Uterus (tissue), 4 donors: ENCODE measurements at places on chromosomes 3 and 15. TPM values are rescaled to one million over a fixed set of nuclear protein-coding genes. Genes with fewer than 3 reads are reported as not detected.

TMEM202 gene
- total RNA-seq: not detected

GRCh38 chr3:14284694-14285547, 106.3 kb downstream of the LSM3 start:
- DNase-seq: no peak

ACTRT3 gene
- 4.6 TPM for total RNA-seq

DNA sequence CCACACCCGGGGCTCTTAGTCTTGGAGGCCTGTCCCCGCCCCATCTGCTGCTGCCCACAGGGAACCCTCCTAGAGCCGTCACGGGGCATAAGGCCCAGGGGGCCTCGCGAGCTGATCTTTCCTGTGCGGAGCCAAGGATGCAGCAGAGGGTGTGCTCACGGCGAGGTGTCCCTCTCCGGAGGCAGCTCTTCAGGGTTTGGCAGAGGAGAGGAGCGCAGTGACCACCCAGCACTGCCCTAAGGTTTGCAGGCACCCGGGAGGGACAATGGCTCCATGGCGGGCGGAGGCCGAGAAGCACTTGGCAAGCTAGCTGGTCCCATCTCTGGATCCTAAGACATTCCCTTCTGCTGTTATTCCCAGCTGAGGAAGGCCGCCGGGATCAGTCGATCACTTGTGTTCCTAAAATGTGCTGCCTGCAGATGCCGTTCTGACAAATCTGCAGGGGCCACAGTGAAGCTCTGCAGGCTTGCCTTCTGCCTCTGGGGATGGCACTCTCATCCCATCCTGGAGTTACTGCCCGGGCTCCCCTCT, 47.4 kb upstream of the PCSK6 start:
- DNase-seq: no peak

WDR72 gene
- total RNA-seq: 0.59 TPM

TMC3 gene
- total RNA-seq: not detected

DNA sequence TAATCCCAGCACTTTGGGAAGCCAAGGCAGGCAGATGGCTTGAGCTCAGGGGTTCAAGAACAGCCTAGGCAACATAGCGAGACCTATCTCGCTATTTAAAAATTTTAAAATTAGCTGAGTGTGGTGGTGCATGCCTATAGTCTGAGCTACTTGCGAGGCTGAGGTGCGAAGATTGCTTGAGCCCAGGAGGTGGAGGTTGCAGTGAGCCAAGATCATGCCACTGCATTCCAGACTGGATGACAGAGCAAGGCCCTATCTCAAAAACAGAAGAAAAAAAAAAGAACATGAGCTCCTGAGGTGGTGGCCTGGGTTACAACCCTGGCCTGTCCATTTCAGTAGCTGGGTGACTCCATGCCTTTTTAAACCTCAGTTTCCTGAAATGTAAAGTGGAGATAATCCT, 7.2 kb downstream of the DNASE1L3 start:
- DNase-seq: no peak

- no peak for DNase-seq
Measured at GRCh38 chr15:67025719-67026609, 39.4 kb upstream of the SMAD3 start.

EFCC1 gene
- total RNA-seq: 1.2 TPM

- no peak for DNase-seq
Measured at GRCh38 chr15:89496155-89497098, at the start of gene RHCG. TSS of gene RHCG (minus strand) at chr15:89496583. CDS start at chr15:89496544, 39 bp downstream.

DNA sequence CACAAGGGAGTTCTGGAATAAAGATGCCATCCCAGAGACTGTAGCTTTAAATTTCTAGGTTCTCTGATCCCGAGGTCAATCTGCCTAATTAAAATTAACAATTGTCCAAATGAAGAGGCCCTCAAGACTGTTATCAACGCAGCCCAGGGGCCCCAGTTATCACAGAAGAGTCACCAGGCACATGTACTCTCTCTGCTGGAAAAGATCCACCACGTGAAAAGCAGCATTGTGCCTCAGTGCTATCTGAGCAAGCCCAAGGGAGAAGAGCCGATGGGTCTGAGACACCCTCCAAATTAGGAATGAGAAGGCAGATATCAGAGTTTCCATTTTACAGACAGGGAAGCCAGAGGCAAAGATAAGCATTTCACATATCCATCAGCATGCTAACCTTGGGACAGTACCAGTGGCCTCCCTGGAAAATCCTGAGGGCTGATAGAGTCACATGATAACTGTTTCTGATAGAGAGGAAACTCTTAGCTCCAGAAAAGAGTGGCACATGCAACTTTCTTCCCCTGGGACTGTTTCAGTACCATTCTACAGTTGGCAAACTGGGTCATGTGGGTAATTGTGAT, 55.5 kb downstream of the ITGB5 start:
- DNase-seq: no peak

DNA sequence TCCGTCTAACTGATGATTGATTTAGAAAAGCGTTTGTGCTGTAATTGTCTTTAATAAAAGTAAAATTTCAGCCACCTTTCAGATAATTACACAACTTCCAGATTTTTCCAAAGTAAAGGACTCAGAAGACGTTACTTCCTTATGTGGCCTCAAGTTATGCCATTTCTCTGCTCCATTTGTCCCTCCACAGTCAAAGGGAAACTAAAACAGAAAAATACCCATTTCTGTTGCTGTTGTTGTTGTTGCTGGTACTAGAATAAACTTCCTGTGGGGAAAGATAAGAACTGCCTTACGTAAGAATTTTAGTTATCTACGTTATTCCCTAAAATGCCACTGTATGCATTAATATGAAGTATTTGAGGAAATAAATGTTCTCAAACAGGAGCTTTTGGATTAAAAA, 153.9 kb downstream of the P3H2 start:
- DNase-seq: no peak

DNA sequence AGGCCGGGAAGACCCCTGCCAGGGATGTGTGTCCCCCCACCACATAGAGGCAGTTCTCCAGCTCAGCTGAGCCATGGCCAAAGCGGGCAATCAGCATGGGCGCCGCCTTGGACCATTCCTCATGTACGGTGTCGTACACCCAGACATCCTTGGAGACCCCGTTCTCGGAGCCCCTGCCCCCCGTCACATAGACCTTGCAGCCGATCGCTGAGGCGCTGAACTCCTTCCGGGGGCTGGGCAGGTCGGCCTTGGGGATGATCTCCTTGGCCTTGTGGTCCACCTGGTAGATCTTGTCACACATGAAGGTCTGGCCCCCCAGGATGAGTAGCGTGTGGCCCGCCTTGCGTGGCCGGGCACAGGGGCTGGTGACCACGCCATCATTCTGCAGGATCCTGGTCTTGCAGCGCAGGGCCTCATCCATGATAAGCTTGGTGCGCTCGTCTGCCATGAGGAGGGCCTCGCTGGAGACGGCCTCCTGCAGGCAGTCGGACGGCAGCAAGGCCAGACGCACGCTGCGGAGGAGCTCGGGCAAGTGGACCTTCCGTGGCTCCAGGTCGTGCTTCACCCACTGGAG, 26.0 kb downstream of the KLHL25 start:
- no peak for DNase-seq

DNA sequence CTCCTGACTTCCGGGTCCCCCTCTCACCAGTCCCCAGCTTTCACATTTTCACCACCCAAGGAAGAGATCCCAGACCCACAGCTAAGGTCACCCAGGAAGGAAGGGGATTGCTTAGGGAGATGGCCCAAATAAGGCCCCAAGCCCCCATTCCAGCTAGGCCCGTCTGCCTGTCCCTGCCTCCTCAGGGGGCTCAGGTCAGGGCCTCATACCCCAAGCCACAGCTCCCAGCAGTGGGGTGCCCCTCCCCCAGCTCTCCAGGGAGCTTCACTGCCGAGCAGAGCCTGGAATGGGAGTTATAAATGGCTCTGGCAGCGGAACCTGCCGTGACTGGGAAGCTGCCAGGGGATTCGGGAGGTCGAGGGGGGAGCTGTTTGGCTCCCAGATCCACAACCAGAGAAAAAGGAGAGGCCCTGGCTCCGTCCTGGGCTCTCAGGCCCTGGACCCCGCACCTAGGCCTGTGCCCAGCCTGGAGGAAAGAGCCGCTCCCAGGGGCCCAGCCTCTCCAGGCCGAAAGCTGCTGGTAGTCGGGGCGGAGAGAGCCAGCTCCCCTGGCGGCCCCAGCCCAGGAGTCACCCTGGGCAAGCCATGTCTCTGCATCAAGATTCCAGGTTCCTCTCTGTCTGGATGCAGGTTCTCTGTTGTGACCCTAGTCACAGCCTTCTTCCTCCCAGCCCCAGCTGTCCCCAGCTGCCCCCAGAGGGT, 550 bp downstream of the CCDC9B start:
- peak; percentile 86 for DNase-seq

DNA sequence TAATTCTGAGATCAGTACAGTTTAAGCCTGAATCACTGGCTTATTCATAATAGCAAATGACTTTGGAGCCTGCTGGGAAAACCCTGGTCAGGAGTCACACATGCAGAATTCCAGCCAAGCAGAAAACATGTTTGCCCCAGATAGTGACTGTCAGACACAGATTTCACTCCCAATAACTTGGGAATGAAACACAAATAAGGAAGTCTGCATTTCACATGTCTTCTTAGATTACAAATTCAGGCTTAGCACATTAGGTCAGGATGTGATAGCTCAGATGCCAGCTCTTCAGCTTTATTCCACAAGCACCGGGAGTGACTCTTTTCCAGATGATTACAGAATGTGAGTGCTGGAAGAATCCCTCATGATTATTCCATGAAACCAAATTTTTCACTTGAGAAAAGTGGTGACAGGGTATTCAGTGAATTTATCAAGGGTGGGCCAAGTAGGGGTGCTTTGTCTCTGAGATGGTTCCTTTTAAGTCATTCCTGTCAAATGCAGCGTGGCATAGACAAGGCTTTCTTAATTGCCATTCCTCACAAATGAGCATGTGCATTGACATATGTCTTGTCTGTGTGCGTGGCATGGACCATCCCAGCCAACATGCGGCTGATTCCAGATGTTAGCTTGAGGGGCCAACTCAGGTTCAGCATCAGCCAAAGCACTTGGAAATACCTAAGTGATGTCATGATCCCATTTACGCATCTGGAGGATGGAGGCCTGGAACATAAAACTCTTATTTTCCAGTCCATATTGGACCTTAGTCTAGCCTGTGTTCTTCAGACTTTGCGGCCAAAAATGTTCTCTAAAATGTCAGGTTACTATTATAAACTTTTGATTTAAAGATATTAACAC, 191.0 kb downstream of the EPHB1 start:
- no peak for DNase-seq

DNA sequence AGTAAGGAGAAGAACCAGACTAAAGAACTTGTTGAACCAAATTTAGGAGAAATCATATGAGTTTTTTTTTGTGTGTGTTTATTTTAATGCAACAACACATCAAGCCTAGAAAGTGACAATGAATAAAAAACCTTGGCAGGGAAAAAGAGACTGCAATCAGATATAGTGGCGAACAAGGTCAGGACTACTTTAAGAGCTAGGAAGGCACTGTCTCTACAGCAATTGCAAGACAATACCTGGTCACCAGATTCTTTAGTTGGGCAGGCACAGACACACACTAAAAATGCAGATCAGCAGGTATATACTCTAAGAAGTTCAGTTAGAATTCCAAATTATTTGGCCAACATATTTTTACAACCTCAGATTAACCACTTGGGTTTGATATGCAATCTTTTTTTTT, 30.8 kb upstream of the GMPPB start:
- DNase-seq: no peak

LRRN1 gene
- total RNA-seq: 0.29 TPM

DNA sequence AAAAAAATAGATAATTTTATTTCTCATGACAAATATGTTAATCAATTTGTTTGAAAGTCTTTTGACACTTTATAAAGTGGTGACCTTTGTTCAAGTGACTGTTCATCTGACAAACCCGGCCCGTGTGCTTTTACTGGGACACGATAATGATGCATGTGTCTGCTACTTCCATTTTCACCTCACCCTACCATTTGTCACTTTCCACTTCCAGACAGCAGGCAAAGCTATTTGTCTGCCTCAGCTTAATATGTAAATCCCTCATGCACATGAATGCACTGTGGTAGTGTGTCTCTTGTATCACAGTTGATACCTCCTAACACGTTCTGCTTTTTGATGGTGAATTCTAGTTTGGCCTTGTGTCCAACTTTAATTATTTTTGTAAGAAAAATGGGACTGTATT, 204.3 kb downstream of the BBX start:
- no peak for DNase-seq

CTDSPL gene
- total RNA-seq: 55.9 TPM

DNA sequence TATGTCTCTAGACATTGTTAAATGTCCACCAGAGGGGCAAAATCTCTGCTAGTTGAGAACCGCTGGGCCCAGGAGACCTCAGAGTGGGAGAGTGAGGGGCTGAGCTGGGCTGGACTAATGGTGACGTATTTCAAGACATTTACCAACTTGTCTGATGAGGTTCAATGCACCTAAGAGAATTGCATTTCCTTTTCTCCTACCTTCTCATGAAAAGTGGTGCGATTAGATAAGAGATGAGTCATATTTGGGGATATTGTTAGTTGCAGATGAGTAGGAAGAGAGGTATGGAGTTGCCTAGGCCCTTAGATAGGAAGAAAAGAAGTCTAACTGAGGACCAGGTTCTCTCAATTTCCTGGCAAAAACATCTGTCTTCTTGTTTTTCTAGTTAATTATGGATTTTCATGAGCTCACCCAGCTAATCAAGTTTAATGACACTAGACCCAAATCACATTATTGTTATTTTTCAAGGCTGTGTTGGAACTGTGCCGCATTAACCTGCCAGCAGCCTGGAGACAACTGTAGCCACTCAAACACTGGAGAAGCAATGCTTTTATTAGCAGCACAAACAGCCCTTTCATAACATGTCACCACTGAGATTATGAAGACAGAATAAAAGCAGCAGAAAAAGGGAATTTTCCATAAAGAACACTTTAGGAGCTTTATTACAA, 144.2 kb downstream of the PDCD6IP start:
- no peak for DNase-seq
